ENCODE measurements at places on chromosomes 7 and 10.

- H3K4me1 ChIP-seq, result peaks cover 20% of the 10 kb centered on the region
- H3K27ac ChIP-seq, result no peak overlapping the region
- DNase-seq, result no peak
- H3K36me3 ChIP-seq, result no peaks in the 10 kb centered on the region
- H3K4me3 ChIP-seq, result no peak overlapping the region
- H3K27me3 ChIP-seq, result peaks cover 15% of the 10 kb centered on the region
Observed at GRCh38 chr10:131898061-131898460, 2.7 kb upstream of the PPP2R2D start.

DNA sequence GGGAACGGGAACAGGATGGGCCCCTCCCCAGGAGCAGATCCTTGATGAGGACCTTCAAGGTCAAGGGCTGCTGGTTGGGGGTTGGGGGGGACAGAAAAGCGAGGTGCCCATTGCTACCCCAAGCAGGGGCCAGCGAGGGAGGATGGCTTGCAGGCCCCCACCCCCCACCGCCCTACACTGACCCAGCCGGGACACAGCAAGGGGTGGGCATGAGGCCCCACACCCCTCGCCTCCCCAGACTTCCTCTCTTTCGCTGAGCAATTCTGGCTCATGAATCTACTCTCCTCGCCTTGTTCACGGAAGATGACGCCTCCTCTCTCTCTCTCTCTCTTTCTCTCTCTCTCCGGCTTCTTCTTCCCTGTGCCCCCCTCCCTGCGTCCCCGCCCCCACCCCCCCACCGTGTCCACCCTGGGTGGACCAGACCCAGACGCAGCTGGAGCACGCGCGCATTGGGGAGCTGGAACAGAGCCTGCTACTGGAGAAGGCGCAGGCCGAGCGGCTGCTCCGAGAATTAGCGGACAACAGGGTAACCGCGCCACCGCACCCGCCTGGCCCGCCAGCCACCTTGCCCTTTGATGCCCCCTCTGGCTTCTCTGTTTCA lies 81.1 kb upstream of the GTF2IRD1 start:
- H3K36me3 ChIP-seq, result no peaks in the 10 kb centered on the region
- no peak overlapping the region for H3K27ac ChIP-seq
- H3K4me3 ChIP-seq, result no peak overlapping the region

GRCh38 chr10:48804740-48805182 lies 120.1 kb downstream of the WDFY4 start:
- peaks cover 4% of the 10 kb centered on the region for H3K4me1 ChIP-seq
- H3K27ac ChIP-seq, result no peak overlapping the region
- H3K4me3 ChIP-seq, result no peak overlapping the region
- peaks cover 2% of the 10 kb centered on the region for H3K36me3 ChIP-seq
- DNase-seq, result no peak
- no peaks in the 10 kb centered on the region for H3K27me3 ChIP-seq

GRCh38 chr10:132845041-132845551 lies 59.1 kb upstream of the NKX6-2 start:
- no peak overlapping the region for H3K4me3 ChIP-seq
- H3K27ac ChIP-seq, result no peak overlapping the region
- no peaks in the 10 kb centered on the region for H3K36me3 ChIP-seq
- DNase-seq, result no peak
- peaks cover 34% of the 10 kb centered on the region for H3K27me3 ChIP-seq
- peaks cover 5% of the 10 kb centered on the region for H3K4me1 ChIP-seq

DNA sequence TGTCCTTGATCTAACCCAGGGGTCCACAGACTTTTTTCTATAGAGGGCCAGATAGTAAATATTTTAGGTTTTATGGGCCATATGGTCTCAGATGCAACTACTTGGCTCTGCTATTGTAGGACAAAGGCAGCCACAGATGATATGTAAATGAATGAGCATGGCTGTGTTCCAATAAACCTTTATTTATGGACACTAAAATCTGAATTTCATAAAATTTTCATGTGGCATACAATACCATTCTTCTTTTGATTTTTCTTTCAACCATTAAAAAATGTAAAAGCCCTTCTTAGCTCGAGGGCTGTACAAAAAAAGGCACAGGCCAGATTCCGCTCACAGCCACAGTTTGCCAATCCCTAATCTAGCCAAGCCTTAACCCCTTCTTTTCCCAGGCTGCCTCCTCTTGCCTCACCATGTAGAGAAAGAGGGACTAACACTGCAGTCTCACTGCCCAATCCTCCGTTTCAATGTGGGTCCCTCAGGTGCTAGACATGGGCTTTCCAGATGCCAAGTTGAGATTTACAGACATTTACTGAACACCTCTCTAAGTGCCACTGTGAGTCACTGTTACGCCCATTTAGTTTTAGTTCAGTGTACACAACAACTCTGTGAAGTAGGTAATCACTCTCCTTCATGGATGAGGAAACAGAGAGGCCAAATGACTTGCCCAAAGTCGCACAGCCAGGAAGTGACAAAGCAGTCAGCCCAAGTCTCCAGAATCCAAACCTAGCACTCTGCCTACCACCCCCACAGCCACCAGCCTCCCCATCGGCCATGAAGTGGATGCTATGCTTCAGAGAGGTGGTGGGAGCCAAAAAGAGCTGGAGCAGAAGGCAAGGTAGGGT lies 132.6 kb upstream of the PDLIM1 start:
- no peak overlapping the region for H3K4me3 ChIP-seq
- H3K27ac ChIP-seq, result no peak overlapping the region
- H3K36me3 ChIP-seq, result no peaks in the 10 kb centered on the region
- DNase-seq, result no peak

DNA sequence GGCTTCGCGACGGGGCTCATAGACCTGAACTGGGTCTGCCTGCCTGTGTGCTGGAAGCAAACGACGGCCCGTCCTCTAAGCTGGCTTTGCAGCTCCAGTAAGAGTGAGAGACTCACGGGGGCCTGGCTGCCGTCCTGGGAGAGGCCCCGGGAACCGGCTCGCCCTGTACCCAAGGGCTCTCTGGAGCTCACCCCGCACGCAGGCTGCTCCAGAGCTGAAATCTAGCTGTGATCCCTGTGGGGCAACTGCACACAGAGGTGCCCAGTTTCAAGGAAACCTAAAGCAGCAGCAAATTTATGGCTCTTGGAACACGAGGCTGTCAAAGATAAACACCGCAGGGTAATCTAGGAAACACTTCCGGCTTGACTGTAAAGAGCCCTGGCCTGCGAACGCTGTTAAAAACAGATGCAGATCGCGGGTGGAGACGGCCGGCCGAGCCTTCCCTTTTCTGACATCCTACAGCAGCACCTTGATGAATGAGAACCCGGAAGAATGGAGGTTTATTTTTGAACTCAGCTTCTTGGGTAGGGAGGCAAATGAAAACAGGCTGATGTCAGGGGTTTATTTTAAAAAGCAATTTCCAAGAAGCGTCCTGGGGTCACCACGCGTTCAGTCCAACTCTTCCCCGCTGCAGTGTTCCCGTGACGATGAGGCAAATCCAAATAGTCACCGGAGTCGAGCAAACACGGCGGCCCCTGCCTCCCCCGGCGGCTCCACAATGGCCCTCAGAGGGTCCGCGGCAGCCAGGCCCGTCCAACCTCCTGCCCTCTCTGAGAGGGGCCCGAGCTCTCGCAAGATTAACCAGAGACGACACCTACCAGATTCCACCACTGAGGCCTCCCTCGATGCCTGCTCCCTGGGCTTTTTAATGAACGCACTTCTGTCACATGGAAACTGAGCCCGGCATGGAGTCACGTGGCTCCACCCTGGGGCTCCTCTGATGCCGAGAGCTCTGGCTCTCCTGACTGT lies 29.6 kb downstream of the AMZ1 start:
- H3K27ac ChIP-seq, result peak overlapping the region; percentile 87
- peak overlapping the region; percentile 61 for H3K4me3 ChIP-seq
- H3K4me1 ChIP-seq, result peaks cover 36% of the 10 kb centered on the region
- DNase-seq, result no peak
- H3K36me3 ChIP-seq, result no peaks in the 10 kb centered on the region

GRCh38 chr7:12646139-12646538 lies 41.3 kb upstream of the ARL4A start:
- H3K27ac ChIP-seq, result no peak overlapping the region
- no peaks in the 10 kb centered on the region for H3K27me3 ChIP-seq
- H3K36me3 ChIP-seq, result no peaks in the 10 kb centered on the region
- DNase-seq, result no peak

DNA sequence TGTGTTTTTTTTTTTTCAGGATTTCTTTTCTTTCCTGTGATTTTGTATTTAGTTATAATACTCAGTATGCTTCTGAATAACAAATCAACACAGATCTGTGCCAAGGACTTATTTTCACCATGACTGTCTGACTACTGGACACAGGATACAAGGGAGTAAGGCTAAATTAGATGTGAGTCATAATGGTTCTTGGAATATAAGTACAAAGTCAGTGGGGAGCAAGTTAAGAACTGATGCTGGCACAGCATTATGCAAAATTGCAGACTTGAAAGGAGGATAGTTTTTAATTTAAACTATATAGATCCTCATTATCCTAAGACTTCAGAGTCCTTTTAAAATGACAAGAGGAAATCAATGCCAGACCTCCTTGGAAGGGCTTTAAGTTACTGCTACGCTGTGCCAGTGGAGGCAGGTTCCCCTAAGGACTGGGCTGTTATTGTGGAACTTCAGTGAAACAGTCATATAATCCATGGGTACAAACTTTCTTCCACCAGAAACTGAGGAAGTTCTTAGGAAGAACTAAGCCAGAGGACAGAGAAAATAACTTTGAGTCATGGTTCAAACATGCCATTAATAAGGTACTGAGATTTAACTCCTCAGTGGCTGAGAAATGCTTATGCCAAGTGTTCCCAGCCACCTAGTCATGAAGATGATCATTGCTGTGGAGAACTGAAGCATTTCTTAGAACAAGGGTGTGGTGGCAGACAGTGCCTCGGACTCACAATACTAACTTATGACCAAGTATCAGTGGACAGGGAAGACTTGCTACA lies 531.2 kb downstream of the HTR7 start:
- H3K27me3 ChIP-seq, result peaks cover 5% of the 10 kb centered on the region
- H3K36me3 ChIP-seq, result no peaks in the 10 kb centered on the region
- no peak overlapping the region for H3K27ac ChIP-seq

DNA sequence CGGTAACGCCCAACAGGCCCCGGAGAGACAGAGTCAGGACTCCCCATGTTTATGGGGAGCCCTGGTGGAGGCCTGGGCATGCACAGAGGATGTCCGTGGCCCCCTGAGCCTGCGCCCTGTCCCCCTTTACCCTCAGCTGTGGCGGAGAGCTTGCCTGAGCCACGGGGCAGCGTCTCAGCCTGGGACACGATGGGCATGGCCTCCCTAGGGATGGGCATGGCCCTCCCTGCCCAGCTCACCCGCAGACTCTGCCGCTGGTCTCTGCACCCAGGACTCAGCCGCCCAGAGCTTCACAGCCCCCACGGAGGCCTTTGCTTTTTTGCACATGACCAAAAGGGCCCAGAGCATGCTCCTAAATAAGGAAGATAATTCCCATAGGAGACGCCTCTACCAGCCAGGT lies 394.2 kb downstream of the PTPRN2 start:
- no peaks in the 10 kb centered on the region for H3K27me3 ChIP-seq
- H3K27ac ChIP-seq, result no peak overlapping the region
- no peak for DNase-seq
- no peak overlapping the region for H3K4me3 ChIP-seq
- H3K4me1 ChIP-seq, result no peaks in the 10 kb centered on the region

DNA sequence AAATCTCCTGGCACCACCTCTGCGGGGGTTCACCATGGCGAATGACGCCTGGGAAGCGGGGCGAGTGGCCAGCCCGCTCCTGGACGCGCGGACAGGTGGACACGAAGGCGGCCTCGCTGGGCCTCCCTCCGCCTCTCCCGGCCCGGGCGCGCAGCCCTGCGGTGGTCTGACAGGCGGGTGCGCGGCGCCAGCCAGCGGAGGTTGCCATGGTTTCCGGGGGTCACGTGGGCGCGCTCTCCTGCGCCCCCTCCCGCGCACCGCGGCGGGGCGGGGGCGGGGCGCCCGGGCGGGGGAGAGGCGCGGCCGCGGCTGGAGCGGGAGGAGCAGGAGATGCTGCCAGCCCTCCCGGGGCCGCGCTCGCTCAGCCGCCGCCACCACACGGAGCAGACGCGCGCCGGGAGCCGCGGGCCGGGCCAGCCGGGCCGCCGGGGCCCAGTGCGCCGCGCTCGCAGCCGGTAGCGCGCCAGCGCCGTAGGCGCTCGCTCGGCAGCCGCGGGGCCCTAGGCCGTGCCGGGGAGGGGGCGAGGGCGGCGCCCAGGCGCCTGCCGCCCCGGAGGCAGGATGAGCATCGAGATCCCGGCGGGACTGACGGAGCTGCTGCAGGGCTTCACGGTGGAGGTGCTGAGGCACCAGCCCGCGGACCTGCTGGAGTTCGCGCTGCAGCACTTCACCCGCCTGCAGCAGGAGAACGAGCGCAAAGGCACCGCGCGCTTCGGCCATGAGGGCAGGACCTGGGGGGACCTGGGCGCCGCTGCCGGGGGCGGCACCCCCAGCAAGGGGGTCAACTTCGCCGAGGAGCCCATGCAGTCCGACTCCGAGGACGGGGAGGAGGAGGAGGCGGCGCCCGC lies at the start of gene PRKAR2B:
TSS of gene PRKAR2B (plus strand) at position 359 of the 848 bp plus-strand sequence. CDS start at position 562, 203 bp downstream.
- H3K27me3 ChIP-seq, result peaks cover 40% of the 10 kb centered on the region
- H3K36me3 ChIP-seq, result peaks cover 8% of the 10 kb centered on the region
- peaks cover 8% of the 10 kb centered on the region for H3K4me1 ChIP-seq
- peak within 1 kb of the TSS; percentile 97 for H3K4me3 ChIP-seq

DNA sequence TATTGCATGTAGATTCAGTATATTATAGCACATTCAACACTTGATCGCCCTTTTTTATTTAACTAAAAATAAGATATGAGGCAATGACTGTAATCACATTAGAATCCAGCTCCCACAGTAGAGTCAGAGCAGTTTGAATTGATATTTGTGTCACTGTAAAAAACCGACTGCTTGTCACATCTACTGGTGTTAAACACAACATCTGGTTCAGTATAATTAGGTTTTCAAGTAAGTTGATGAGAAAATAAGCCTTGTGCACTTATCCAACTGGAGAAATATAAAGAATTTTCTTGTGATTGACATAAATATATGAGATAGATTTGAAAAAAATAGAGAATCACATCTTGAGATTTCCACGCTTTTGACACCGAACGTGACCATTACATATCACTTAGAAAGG lies 69.0 kb downstream of the CHRM2 start:
- no peaks in the 10 kb centered on the region for H3K4me1 ChIP-seq
- no peak overlapping the region for H3K4me3 ChIP-seq
- no peaks in the 10 kb centered on the region for H3K27me3 ChIP-seq
- no peaks in the 10 kb centered on the region for H3K36me3 ChIP-seq
- DNase-seq, result no peak

DNA sequence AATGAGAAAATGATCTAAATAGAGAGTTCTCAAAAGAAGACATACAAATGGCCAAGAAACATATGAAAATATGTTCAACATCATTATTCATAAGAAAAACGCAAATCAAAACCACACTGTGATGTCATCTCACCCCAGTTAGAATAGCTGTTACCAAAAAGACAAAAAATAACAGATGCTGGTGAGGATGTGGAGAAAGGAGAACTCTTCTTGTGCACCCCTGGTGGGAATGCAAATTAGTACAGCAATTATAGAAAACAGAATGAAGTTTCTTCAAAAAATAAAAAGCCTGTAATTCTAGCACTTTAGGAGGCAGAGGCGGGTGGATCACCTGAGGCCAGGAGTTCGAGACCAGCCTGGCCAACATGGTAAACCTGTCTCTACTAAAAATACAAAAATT lies 199.3 kb downstream of the PARD3 start:
- H3K4me3 ChIP-seq, result no peak overlapping the region
- peaks cover 33% of the 10 kb centered on the region for H3K27me3 ChIP-seq
- no peak overlapping the region for H3K27ac ChIP-seq
- H3K36me3 ChIP-seq, result no peaks in the 10 kb centered on the region
- no peaks in the 10 kb centered on the region for H3K4me1 ChIP-seq
- no peak for DNase-seq

All from T-helper 17 cell (primary cell).